ENCODE measurements at places on chromosomes 13 and 19.

DNA sequence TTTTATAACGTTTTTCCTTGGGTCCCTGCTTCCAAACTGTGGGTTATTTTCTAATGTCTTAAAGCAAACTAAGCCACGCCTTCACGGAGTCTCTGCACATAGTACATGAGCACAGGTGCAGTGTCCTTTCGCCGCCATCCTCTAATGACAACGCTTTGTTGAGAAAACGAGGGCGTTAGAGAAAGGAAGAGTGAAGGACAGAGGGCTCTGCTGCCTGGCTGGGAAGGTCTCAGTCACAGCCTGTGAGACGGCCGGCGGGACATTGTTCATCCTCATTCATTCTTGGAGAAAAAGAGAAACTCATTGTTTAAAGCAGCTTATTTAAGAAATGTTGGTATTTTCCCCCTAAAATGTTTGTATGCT, 9.5 kb downstream of the IL17D start:
- no peak for DNase-seq

GRCh38 chr13:66106246-66106645, 1123.9 kb downstream of the PCDH9 start:
- DNase-seq, result no peak

- DNase-seq, result no peak
Observed at GRCh38 chr13:51066091-51066831, 44.8 kb downstream of the C13orf42 start.

DNA sequence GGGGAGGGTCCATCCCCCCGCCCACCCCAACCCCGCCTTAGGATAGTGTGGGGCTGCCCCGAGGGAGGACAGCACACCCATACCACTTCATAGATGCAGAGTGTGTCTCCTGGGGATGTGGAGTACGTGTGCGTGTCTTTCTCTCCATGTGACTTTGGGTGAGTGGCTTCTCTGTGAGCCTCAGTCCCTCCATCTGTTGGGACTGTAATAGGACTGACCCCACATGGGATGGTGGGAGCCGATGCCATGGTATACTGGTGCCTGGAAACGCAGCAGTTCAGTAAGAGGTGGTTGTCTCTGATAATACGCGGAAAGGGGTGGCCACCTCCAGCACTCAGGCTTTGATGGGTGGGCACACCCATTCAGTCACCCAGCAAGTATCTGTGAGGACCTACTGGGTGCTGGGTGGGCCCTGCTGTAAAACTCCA, 816 bp upstream of the PRKD2 start:
- DNase-seq, result no peak

GRCh38 chr13:46345398-46345797, 41.7 kb downstream of the RUBCNL start:
- no peak for DNase-seq

- DNase-seq, result no peak
Observed at GRCh38 chr19:46241626-46242025, 12.1 kb downstream of the IGFL1 start.

DNA sequence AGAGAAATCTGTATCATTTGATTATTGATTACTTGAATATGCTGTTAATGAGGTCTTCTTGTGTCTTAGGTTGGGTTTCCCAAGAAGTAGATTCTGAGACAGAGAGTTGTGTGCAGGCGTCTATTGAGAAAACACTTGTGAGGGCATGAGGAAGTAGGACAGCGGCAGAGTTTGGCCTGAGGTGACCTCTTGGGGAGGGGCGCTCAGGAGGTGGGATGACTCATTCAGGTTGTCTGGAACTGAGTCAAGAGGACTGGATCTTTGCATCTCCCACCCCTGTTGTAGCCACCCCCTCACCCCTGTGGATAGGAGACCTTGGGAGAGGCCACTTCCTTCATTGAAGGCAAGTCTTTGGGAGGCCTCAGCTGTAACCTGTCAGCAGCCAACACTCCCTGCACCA, 35.2 kb upstream of the WDFY2 start:
- no peak for DNase-seq

DNA sequence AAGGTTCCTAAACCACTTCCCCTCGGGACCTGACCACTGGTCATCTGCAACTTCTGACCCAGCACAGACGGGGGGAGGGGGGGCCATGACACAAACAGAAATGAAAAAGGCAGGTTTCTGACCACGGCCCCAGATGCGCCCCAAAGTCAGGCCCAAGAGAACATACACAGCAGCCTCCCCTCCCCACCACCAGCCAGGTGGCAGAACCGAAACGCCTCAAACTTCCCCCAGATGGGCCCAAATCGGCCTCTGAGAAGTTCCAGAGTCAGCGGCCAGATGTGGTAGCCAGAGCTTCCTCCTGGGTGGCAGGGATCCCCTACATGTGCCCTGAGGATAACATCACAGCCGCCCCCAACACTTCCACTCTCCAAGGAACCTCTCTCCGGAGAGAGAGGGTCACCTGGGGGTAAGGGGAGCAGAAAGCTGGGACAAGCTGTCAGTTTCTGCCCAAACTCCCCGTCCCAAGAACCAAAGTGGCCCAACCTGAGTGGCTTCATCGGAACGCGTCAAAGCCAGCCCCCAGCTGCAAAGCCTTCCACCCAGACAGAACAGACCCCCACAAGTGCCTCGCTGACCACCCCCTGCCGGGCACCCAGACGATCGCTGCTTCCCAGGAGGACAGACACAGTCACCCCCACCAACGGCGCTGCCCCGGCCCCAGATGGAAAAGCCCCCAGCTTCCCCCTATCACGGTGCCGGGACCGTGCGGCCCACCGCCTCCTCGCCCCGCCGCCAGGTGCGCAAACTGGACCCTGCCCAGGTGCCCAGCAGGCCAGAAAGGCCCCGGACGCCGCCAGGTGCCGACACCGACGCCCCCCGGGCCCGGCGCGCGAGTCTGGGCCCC, 800 bp downstream of the ELL start:
- DNase-seq, result no peak

Measured in activated naive CD8-positive, alpha-beta T cell treated with anti-CD3 and anti-CD28 coated beads, Interleukin-2, amount 50 U/mL, for 16 hours (primary cell).